ENCODE measurements at places on chromosomes 2 and 18.

DNA sequence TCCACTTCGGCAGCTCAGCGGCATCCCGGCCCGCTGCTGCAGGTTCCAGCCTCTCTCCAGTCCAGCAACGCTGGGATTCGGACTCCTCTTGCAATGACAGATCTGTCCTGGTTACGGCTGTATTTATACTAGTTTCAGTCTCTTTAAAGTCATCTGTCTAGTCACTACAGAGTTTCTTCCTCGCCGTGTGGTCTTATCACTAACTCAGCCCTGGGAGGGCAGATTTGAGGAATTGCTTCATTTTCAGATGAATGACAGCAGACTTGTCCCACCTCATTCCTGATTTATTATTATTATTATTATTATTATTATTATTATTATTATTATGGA, 2.2 kb downstream of the KLHL29 start:
- peaks cover 10% of the 10 kb centered on the region for H3K27me3 ChIP-seq
- no peaks in the 10 kb centered on the region for H3K4me1 ChIP-seq
- DNase-seq: peak; percentile 22

- H3K27me3 ChIP-seq: no peaks in the 10 kb centered on the region
- no peaks in the 10 kb centered on the region for H3K36me3 ChIP-seq
- H3K4me3 ChIP-seq: no peak overlapping the region
These were observed 61.3 kb upstream of the ITSN2 start for GRCh38 chr2:24421668-24422067.

DNA sequence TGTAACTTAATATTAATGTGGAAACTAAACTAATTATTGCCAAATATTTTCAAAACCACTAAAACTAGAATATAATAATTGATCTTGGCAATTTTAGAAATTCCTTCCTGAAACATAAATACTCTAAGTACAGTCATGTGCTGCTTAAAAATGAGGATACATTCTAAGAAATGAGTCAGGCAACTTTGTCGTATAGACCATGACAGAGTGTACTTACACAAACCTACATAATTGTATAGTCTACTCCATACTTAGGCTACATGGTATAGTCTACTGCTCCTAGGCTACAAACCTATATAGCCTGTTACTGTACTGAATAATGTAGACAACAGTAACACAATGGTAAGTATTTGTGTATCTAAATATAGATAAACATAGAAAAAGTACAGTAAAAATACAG, 27.6 kb downstream of the FEZ2 start:
- DNase-seq: no peak
- no peak overlapping the region for H3K27ac ChIP-seq
- H3K4me3 ChIP-seq: no peak overlapping the region

GRCh38 chr2:9965119-9965822, 13.8 kb downstream of the GRHL1 start:
- H3K27me3 ChIP-seq: no peaks in the 10 kb centered on the region
- H3K27ac ChIP-seq: no peak overlapping the region
- H3K36me3 ChIP-seq: no peaks in the 10 kb centered on the region

- no peaks in the 10 kb centered on the region for H3K27me3 ChIP-seq
- DNase-seq: no peak
These were observed 11.8 kb upstream of the DUSP2 start for GRCh38 chr2:96156926-96157648.

GRCh38 chr2:7849027-7849426, 832.8 kb upstream of the ID2 start:
- H3K4me1 ChIP-seq: no peaks in the 10 kb centered on the region
- no peak overlapping the region for H3K4me3 ChIP-seq
- no peaks in the 10 kb centered on the region for H3K27me3 ChIP-seq
- no peak overlapping the region for H3K27ac ChIP-seq
- H3K36me3 ChIP-seq: no peaks in the 10 kb centered on the region

- H3K27me3 ChIP-seq: no peaks in the 10 kb centered on the region
- no peak overlapping the region for H3K4me3 ChIP-seq
- no peak overlapping the region for H3K27ac ChIP-seq
- DNase-seq: no peak
- H3K4me1 ChIP-seq: no peaks in the 10 kb centered on the region
These were observed 167.8 kb upstream of the FOSL2 start for GRCh38 chr2:28224648-28225472.

DNA sequence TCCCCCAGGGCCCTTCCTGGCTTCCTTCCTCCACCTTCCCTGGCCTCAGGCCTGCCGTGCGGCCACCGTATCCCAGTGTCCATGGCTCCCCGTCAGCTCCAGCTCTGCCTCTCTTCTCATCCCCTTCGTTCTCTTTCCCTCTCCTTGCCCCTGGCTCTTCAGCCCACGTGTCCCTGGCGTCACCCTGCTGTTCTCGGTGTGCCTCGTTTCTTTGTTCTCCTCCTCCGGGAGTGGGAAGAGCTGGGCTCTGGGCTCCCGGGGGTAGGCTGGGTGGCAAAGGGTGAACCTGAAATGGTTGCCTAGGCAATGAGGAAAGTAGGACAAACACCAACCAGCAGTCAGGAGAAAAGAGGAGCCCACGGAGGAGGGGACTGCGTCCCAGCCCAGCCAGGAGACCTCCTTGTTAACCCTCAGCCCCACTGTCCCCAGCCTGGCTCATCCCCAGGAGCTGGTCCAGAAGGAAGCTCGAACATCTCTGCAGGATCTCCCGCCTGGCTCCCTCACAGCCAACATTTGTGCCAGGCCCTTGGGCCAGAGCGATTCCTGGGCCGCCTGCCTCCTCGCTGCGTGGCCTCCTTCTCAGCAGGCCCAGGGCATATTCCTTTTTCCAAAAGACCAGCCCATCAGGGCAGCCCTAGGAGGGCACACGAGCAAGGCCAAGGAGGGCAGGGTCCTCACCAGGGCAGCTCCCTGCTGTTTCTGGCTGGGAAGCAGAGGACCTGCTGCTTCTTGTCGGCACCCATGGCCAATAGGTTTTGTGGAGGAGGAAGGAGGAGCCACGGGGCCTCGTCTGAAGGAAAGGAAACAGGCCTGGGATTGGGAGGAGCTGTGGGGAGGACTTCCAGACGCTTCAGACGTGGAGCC, 30.9 kb upstream of the DNMT3A start:
- no peak overlapping the region for H3K27ac ChIP-seq
- DNase-seq: no peak
- H3K36me3 ChIP-seq: no peaks in the 10 kb centered on the region
- H3K4me3 ChIP-seq: no peak overlapping the region
- no peaks in the 10 kb centered on the region for H3K27me3 ChIP-seq

DNA sequence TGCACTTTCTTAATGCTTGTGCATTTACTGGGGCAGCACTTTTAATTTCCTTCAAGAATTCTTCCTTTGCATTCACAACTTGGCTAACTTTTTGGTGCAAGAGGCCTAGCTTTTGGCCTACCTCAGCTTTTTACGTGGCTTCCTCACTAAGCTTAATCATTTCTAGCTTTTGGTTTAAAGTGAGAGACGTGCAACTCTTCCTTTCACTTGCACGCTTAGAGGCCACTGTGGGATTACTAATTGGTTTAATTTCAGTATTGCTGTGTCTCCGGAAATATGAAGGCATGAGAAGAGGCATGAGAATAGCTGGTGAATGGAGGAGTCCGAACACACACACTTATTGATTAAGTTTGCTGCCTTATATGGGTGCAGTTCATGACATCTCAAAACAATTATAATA, 354.1 kb downstream of the DLGAP1 start:
- no peak overlapping the region for H3K27ac ChIP-seq
- no peak overlapping the region for H3K4me3 ChIP-seq
- no peak for DNase-seq
- H3K36me3 ChIP-seq: no peaks in the 10 kb centered on the region
- H3K27me3 ChIP-seq: no peaks in the 10 kb centered on the region
- no peaks in the 10 kb centered on the region for H3K4me1 ChIP-seq

- H3K27me3 ChIP-seq: no peaks in the 10 kb centered on the region
- H3K4me3 ChIP-seq: no peak overlapping the region
- DNase-seq: no peak
- no peak overlapping the region for H3K27ac ChIP-seq
- no peaks in the 10 kb centered on the region for H3K36me3 ChIP-seq
- H3K4me1 ChIP-seq: no peaks in the 10 kb centered on the region
These were observed 179.0 kb downstream of the SMAD7 start for GRCh38 chr18:48771641-48772375.

DNA sequence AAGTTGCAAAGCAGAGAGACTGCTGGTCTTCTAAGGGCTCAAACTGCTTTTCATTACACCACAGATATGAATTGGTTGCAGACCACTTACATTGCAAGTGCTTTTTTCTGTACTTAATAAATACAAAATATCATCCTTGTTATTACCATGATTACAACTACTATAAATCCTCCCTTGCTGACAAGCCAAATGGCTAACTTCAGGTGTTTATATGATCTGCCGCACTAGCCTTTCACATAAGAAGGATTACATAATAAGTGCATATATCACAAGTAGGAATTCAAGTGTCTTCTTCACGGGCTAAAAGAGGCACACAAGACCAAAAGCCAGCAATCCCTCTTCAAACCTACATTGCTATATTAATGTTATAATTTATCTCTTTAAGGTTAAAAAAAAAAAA, 373.0 kb downstream of the ZEB2 start:
- H3K4me3 ChIP-seq: no peak overlapping the region
- H3K36me3 ChIP-seq: no peaks in the 10 kb centered on the region
- no peak overlapping the region for H3K27ac ChIP-seq
- no peaks in the 10 kb centered on the region for H3K4me1 ChIP-seq

GRCh38 chr18:66548747-66549146, 55.1 kb downstream of the CDH19 start:
- no peaks in the 10 kb centered on the region for H3K4me1 ChIP-seq
- peak; percentile 66 for DNase-seq
- H3K36me3 ChIP-seq: no peaks in the 10 kb centered on the region
- no peak overlapping the region for H3K27ac ChIP-seq
- no peaks in the 10 kb centered on the region for H3K27me3 ChIP-seq

DNA sequence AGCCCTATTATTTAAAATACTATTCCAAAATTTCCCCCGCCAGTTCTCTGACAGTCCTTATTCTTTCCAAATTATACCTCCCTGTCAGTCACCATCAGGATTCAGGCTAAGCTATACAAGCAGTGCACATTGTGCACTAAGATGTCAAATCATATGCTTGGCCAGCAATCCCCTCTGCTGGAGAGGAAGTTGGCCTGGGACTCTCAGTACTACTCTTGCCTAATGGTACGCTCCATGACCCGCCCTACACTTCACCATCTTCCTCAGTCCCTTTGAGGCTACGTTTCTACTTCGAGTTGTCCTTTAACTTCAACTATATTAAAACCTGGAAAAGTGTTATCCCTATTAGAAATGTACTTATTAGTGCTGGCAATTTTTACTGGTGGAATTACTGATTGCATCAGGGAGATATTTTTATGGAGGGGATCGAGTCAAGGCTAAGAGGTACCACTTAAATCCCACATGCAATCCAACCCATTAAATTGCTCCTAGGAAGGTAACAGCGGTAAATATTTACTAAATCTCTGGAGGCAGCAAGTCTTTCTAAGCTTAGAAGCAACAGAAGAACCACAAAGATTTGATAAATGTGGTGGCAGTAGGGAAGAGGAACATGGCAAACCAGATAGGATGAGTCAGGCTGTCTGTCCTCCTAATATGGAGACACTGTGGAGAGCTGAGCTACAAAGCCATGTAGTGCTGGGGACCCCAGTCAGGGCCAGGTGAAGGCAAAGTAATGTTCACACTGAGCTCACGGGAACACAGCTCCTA, 2.7 kb downstream of the USP40 start:
- H3K4me1 ChIP-seq: no peaks in the 10 kb centered on the region
- H3K36me3 ChIP-seq: no peaks in the 10 kb centered on the region
- DNase-seq: no peak
- no peak overlapping the region for H3K27ac ChIP-seq
